ENCODE measurements at places on chromosomes 3 and 15.

- no peak for DNase-seq
Observed at GRCh38 chr3:51836606-51837005, 24.8 kb upstream of the IQCF2 start.

GRCh38 chr3:84738086-84738485 lies 220.7 kb upstream of the CADM2 start:
- no peak for DNase-seq

- no peak for DNase-seq
Observed at GRCh38 chr3:137988152-137988551, 21.8 kb upstream of the CLDN18 start.

DNA sequence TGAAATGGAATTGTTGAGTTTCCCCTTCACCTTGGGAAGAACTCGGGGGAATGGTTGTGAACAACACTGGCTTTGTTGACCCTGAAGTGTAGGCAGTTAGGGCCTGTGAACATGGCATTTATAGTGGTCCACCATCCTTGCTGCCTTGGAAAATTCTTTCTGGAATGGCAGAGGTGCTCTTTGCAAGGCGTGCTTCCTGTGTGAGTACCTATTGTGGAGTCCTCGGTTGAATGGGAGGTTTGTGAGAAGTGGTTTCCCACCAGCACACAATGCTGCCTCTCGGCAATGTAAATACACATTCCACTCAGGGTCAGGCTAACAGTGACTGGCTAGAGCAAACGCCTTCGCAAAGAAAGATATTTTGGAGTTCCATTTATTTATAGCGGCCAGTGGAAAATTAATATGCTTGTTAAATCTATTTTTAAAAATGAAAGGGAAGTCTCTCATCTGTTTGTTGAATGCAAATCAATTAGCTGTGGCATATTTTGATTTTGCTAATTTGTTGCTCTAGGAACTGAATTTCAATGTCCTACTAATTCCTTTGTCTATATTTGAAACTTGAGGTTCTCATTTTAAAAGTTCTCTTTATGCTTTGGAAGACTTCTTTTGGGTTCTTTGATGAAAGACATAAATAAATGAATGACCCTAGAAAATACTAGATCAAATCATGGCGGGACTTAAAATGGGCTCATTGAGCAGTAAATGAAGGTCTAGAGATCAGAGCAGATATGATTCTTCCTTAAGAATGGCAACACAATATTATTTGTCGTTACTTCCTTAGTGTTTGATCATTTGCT lies 59.5 kb downstream of the FNDC3B start:
- no peak for DNase-seq

GRCh38 chr15:71359246-71359645 lies 244.0 kb downstream of the THSD4 start:
- DNase-seq = no peak

GRCh38 chr3:133943639-133944141 lies 48.0 kb upstream of the RAB6B start:
- no peak for DNase-seq

GRCh38 chr3:88485001-88485400 lies 335.2 kb downstream of the C3orf38 start:
- DNase-seq = no peak

- peak; percentile 29 for DNase-seq
Observed at GRCh38 chr15:24772686-24773373, 97.3 kb downstream of the NPAP1 start.

GRCh38 chr3:127628788-127629466 lies at the start of gene PODXL2:
PODXL2 (plus strand) TSS chr3:127629185; CDS start chr3:127629220, 35 bp downstream.
- DNase-seq = peak; percentile 25

DNA sequence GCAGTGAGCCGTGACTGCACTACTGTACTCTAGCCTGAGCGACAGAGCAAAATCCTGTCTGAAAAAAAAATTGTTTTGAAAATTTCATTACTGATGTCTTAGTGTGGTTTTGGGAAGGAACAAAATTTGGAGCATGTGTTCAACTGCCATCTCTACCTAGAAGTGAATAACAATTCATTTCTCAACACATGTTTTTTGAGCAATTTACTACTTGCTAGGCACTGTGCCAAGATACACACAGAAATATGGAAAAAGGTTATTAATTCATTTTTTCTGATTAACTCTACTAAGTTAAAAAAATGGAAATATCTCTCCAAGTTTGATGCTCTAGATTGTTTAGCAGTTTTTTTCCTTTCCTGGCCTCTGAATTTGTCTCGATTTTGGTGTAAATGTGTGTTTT lies 5.2 kb upstream of the TCF12 start:
- no peak for DNase-seq

GRCh38 chr15:79608066-79608864 lies 176.1 kb downstream of the MINAR1 start:
- no peak for DNase-seq

DNA sequence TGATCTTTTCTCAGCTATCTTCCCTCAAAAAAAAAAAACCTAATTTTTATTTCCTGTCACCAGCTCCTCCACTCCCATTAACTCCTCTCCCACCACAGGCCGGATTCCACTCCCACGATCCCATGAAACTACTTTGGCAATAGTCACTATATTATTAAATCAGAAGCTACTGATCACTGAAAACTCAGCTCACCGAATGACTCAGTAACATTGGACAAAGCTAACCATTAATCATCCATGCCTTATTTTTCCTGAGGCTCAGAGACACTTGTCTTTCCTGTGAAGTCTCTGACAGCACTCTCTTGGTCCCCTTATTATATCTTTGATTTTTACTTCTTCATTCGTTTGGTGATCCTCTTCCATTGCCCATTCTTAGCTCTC lies 260.2 kb downstream of the CGGBP1 start:
- DNase-seq = no peak

DNA sequence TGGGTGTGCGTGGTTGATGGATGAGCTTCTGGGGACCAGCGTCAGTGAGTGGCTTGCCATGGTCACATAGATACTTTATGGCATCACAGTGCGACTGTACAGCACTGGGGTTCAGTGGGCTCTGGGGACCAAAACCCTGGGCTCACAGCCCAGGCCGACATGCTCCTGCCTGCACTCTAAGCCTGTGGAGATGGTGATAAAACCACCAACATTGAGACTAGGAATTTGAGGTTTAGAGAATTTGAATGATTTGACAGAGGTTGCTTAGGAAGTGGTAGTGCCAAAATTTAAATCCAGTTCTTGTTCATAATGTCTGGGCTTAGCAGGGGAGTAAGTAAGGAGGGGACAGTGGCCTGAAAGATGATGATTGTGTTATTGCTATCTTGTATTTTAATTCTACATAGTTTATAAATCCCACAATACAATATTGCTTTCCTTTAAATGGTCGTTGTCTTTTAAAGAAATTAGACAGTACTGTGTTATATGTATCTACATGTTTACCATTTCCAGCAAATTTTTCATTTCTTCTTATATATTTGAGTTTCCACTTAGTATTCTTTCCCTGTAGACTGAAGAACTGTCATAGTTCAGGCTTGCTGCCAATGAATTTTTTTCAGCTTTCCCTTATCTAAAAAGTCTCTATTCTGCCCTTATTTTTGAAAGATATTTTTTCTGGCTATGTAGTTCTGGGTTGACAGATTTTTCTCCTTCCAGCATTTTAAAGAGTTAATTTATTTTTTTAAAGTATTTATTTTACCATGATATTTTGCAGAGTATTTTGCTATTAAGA lies 235.4 kb upstream of the RGMA start:
- no peak for DNase-seq
